CD4-positive, CD25-positive, alpha-beta regulatory T cell (primary cell): ENCODE measurements at places on chromosomes 6 and 20.

DNA sequence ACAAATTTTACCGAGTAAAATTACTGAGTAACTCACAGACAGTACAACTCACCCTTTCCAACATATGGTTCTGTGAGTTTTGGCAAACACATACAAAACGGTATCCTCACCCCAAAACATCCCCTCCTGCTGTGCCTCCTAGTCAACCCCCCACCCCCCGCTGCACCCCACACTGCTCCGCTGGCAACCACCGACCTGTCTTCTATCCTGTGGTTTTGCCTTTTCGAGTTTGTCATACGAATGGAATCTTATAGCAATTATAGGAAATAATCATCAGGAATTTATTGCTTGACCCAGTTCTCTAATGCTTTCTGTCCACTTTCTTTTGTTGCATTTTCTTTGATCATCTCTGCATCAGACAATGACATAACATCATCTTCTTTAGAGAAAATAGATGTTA, 312.3 kb downstream of the KIF16B start:
- DNase-seq, result no peak
- no peaks in the 10 kb centered on the region for H3K36me3 ChIP-seq
- no peak overlapping the region for H3K27ac ChIP-seq
- no peaks in the 10 kb centered on the region for H3K4me1 ChIP-seq
- no peak overlapping the region for H3K4me3 ChIP-seq

- H3K4me1 ChIP-seq, result no peaks in the 10 kb centered on the region
- no peaks in the 10 kb centered on the region for H3K27me3 ChIP-seq
- no peak overlapping the region for H3K4me3 ChIP-seq
- DNase-seq, result no peak
- H3K27ac ChIP-seq, result no peak overlapping the region
Measured at GRCh38 chr6:53746442-53747103, 48.2 kb upstream of the LRRC1 start.

- no peak overlapping the region for H3K27ac ChIP-seq
- no peaks in the 10 kb centered on the region for H3K4me1 ChIP-seq
- no peak overlapping the region for H3K4me3 ChIP-seq
- H3K27me3 ChIP-seq, result peaks cover 4% of the 10 kb centered on the region
- DNase-seq, result no peak
Measured at GRCh38 chr6:43758617-43759050, 11.4 kb upstream of the VEGFA start.

DNA sequence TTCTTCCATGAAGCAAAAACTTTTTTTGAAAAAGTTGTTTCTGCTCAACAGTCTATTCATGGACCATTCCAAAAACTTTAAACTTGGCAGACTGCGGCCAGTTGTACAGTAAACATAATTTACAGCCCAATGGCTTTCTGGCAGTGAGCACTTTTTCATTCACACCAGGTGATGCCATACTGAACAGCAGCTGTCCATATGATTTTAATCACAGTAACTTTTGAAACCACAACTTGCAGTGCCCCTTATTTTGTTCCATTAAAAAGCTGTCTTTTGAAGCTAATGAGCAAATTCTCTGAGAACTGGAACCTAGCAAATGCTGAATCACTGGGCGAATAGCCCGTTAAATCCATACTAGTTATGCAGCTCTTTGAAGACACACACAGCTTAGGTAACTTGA, 576.6 kb downstream of the PTPRT start:
- no peaks in the 10 kb centered on the region for H3K27me3 ChIP-seq
- H3K4me1 ChIP-seq, result no peaks in the 10 kb centered on the region
- H3K4me3 ChIP-seq, result no peak overlapping the region
- H3K36me3 ChIP-seq, result no peaks in the 10 kb centered on the region
- H3K27ac ChIP-seq, result no peak overlapping the region

- no peak overlapping the region for H3K4me3 ChIP-seq
- H3K27ac ChIP-seq, result no peak overlapping the region
- H3K27me3 ChIP-seq, result no peaks in the 10 kb centered on the region
- no peaks in the 10 kb centered on the region for H3K4me1 ChIP-seq
- no peak for DNase-seq
Measured at GRCh38 chr6:155523821-155524651, 68.4 kb upstream of the NOX3 start.

GRCh38 chr6:56536536-56536935, 106.2 kb downstream of the DST start:
- no peak for DNase-seq
- H3K36me3 ChIP-seq, result no peaks in the 10 kb centered on the region
- H3K4me3 ChIP-seq, result no peak overlapping the region
- no peaks in the 10 kb centered on the region for H3K27me3 ChIP-seq
- no peaks in the 10 kb centered on the region for H3K4me1 ChIP-seq
- no peak overlapping the region for H3K27ac ChIP-seq

GRCh38 chr6:137247724-137248123, 28.5 kb upstream of the IFNGR1 start:
- H3K36me3 ChIP-seq, result no peaks in the 10 kb centered on the region
- no peak for DNase-seq

GRCh38 chr6:123925350-123925749, 121.7 kb downstream of the NKAIN2 start:
- no peaks in the 10 kb centered on the region for H3K27me3 ChIP-seq
- H3K4me1 ChIP-seq, result no peaks in the 10 kb centered on the region
- H3K36me3 ChIP-seq, result no peaks in the 10 kb centered on the region
- H3K27ac ChIP-seq, result no peak overlapping the region
- no peak for DNase-seq
- H3K4me3 ChIP-seq, result no peak overlapping the region

GRCh38 chr6:54427396-54427937, 119.2 kb downstream of the TINAG start:
- H3K36me3 ChIP-seq, result no peaks in the 10 kb centered on the region
- no peaks in the 10 kb centered on the region for H3K27me3 ChIP-seq
- H3K27ac ChIP-seq, result no peak overlapping the region
- H3K4me3 ChIP-seq, result no peak overlapping the region

- DNase-seq, result no peak
- H3K4me1 ChIP-seq, result peaks cover 5% of the 10 kb centered on the region
- H3K27ac ChIP-seq, result no peak overlapping the region
- H3K36me3 ChIP-seq, result no peaks in the 10 kb centered on the region
Measured at GRCh38 chr6:361411-362132, 30.0 kb upstream of the IRF4 start.

GRCh38 chr20:6130045-6130444, 7.2 kb upstream of the FERMT1 start:
- H3K36me3 ChIP-seq, result no peaks in the 10 kb centered on the region
- H3K4me3 ChIP-seq, result no peak overlapping the region
- H3K27me3 ChIP-seq, result no peaks in the 10 kb centered on the region
- H3K4me1 ChIP-seq, result no peaks in the 10 kb centered on the region

DNA sequence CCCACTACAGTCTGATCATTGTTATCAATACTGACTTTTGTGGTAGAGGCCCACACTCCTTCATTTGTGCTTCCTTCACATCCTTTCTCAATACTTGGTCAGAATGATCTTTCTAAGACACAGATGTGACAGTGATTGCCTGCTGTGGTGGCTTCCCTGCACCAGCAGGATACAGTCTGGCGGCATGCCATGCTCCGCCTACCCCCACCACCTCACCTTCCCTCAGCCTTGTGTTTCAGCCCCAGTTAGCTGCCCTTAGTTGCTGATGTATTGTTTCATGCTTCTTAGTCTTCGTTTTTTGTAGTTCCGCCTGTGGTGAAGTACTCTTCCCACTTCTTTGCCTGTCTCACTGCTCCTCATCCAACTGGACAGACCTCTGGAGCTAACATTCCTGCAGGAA, 10.9 kb downstream of the LRRC1 start:
- H3K36me3 ChIP-seq, result no peaks in the 10 kb centered on the region
- H3K4me3 ChIP-seq, result no peak overlapping the region
- no peak for DNase-seq
- no peak overlapping the region for H3K27ac ChIP-seq
- no peaks in the 10 kb centered on the region for H3K4me1 ChIP-seq

GRCh38 chr20:1122388-1123315, 4.2 kb downstream of the PSMF1 start:
- no peaks in the 10 kb centered on the region for H3K27me3 ChIP-seq
- peaks cover 44% of the 10 kb centered on the region for H3K36me3 ChIP-seq
- H3K27ac ChIP-seq, result peak overlapping the region; percentile 28
- H3K4me1 ChIP-seq, result peaks cover 60% of the 10 kb centered on the region

- no peak overlapping the region for H3K27ac ChIP-seq
- H3K36me3 ChIP-seq, result no peaks in the 10 kb centered on the region
- no peak for DNase-seq
- H3K27me3 ChIP-seq, result no peaks in the 10 kb centered on the region
Measured at GRCh38 chr6:7267466-7268091, 45.4 kb downstream of the SSR1 start.

- H3K27me3 ChIP-seq, result peaks cover 10% of the 10 kb centered on the region
- peaks cover 20% of the 10 kb centered on the region for H3K4me1 ChIP-seq
- H3K4me3 ChIP-seq, result no peak overlapping the region
- no peaks in the 10 kb centered on the region for H3K36me3 ChIP-seq
- H3K27ac ChIP-seq, result no peak overlapping the region
Measured at GRCh38 chr6:43775535-43775885, 5.5 kb downstream of the VEGFA start.

DNA sequence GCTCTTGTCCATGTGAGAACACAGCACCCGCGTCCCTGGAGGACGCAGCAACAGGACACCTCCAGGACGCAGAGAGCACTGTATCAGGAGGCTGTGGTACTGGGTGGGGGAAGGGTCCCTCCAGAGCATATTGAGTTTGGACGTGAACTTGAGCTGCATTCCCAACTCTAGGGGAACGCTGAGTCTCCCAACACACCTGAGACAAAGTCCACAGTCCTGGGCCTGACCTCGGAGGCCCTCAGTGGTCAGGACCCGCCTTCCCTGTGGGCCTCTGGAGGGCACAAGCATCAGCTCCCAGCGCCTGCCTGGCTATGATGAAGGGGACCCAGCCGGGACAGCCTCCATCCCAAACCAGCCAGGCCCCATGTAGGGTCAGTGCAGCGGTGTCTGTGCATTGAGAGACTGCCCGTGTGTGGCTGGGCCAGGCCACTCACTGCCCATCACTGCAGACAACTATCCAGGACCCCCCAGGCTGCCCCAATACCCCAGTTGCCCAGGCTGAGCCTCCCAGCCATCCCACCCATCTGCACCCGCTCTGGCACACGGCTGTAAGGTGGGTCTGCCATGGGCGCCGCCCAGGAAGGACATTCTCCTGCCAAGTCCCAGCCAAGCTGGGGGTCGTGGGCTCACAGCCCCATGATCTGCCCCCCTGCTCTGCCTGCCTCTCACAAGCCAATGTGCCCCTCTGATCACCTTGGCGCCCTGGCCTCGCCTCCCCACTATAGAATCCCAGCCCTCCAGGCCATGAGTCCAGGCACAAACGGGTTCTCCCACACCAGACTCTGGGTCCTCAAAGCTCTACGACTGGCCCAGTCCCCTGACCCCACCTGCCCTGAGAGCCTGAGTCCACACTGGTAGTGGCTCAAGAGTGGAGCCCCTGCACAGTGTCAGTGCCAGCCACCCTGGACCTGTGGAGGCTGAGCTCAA, 115.7 kb downstream of the TAF4 start:
- no peaks in the 10 kb centered on the region for H3K36me3 ChIP-seq
- no peaks in the 10 kb centered on the region for H3K4me1 ChIP-seq
- H3K27ac ChIP-seq, result no peak overlapping the region
- no peaks in the 10 kb centered on the region for H3K27me3 ChIP-seq
- H3K4me3 ChIP-seq, result no peak overlapping the region

DNA sequence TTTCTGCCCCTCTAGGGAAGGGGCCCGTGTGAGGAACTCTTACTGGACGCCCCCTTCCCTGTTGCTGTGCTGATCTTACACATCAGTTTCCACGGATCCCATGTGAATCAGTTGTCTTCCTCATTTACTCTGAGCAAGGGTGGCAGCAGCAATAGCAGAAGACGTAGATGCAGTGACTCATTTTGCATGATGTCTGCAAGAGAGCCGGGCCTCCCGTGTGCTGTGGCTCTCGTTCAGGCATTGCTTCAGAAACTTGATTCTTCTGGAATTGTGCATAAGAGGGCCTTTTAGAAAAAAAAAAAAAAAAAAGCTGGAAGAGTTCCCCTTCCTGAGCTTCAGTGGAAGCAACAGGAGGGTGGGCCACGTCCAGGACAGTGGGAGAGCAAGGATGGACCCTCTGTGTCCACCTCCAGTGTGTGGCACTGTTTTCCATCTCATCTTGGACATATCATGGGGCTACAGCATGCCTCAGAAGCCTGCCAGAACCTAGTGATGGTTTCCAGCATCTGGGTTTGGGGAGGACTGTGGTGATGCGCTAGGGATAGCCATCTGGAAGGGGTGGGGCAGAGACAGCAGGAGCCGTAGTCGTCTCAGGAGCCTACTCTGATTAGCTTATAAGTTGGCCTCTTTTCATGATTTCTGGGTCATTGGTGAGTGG, 62.1 kb downstream of the FOXO3 start:
- no peak for DNase-seq
- H3K4me1 ChIP-seq, result peaks cover 14% of the 10 kb centered on the region
- H3K4me3 ChIP-seq, result no peak overlapping the region

GRCh38 chr6:5471044-5471443, 209.7 kb downstream of the FARS2 start:
- no peaks in the 10 kb centered on the region for H3K27me3 ChIP-seq
- DNase-seq, result peak; percentile 7
- no peak overlapping the region for H3K27ac ChIP-seq

GRCh38 chr20:20317621-20318364, 50.1 kb upstream of the INSM1 start:
- H3K27me3 ChIP-seq, result no peaks in the 10 kb centered on the region
- no peak for DNase-seq
- no peak overlapping the region for H3K4me3 ChIP-seq
- H3K4me1 ChIP-seq, result no peaks in the 10 kb centered on the region

- no peak overlapping the region for H3K27ac ChIP-seq
- no peaks in the 10 kb centered on the region for H3K36me3 ChIP-seq
- DNase-seq, result no peak
- no peak overlapping the region for H3K4me3 ChIP-seq
- H3K4me1 ChIP-seq, result peaks cover 6% of the 10 kb centered on the region
Measured at GRCh38 chr6:146767632-146768031, 168.9 kb downstream of the ADGB start.

- H3K4me1 ChIP-seq, result peaks cover 2% of the 10 kb centered on the region
- H3K27me3 ChIP-seq, result no peaks in the 10 kb centered on the region
Measured at GRCh38 chr6:106546691-106547414, 82.4 kb downstream of the RTN4IP1 start.

- H3K27ac ChIP-seq, result no peak overlapping the region
- DNase-seq, result no peak
- no peak overlapping the region for H3K4me3 ChIP-seq
- H3K4me1 ChIP-seq, result no peaks in the 10 kb centered on the region
Measured at GRCh38 chr6:37555040-37555781, 55.5 kb upstream of the CCDC167 start.

DNA sequence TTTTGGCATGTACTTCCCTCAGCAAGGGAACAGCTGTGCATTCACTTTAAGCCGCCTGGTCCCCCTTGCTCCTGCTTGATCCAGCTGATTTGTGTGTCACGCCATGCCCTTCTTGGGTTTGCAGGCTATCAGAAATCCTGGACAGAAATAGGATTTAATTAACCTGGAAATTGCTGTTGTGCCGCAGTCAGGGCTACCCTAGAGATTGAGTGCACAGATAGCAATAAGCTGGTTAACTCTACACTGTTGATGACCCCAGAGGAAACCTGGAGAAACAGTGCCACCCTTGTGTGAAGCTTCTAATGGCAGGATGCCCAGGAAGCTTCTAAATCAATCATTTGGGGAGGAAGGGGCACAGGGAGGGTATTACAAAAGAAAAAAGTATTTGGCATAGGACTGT, 199.0 kb downstream of the JARID2 start:
- no peaks in the 10 kb centered on the region for H3K27me3 ChIP-seq
- DNase-seq, result no peak
- no peak overlapping the region for H3K4me3 ChIP-seq
- no peak overlapping the region for H3K27ac ChIP-seq

- H3K27me3 ChIP-seq, result no peaks in the 10 kb centered on the region
- peaks cover 11% of the 10 kb centered on the region for H3K4me1 ChIP-seq
- no peak overlapping the region for H3K27ac ChIP-seq
- H3K4me3 ChIP-seq, result no peak overlapping the region
- peak; percentile 47 for DNase-seq
Measured at GRCh38 chr6:141464490-141464889, 668.2 kb upstream of the GJE1 start.
